ENCODE measurements at places on chromosomes 5 and 9.

- DNase-seq: peak; percentile 48
Observed at GRCh38 chr9:20620650-20621470, 1.4 kb downstream of the MLLT3 start.

DNA sequence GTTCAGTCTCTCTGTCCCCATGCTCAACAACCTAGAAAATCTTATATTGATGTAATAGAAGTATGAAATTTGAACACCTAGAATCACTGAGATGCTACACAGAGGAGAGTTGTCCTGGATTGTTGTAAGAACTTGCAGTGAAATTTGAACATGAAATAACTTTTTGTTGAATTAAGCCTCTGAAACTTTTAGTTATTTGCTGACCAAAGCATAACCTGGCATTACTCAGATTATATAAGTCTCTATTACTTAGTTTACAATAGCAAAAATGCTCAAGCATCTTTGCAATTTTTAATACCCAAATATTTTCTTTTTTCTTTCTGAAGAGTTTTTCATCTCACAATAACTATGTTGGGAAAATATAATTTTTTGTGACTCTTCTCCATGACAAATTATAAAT, 630.7 kb upstream of the ACO1 start:
- DNase-seq: no peak

DNA sequence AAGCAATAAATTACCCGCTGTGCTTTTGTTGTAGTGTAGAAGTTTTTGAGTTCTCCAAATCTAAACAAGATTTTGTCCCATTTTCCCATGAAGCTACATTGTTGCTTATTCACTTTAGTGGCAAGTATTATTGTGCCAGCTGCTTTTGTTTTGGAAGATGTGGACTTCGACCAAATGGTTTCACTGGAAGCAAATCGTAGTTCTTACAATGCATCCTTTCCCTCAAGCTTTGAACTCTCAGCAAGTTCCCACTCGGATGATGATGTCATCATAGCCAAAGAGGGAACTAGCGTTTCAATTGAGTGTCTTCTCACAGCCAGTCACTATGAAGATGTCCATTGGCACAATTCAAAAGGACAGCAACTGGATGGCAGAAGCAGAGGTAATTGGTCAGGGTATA, 10.9 kb downstream of the MFAP3 start:
- DNase-seq: no peak

DNA sequence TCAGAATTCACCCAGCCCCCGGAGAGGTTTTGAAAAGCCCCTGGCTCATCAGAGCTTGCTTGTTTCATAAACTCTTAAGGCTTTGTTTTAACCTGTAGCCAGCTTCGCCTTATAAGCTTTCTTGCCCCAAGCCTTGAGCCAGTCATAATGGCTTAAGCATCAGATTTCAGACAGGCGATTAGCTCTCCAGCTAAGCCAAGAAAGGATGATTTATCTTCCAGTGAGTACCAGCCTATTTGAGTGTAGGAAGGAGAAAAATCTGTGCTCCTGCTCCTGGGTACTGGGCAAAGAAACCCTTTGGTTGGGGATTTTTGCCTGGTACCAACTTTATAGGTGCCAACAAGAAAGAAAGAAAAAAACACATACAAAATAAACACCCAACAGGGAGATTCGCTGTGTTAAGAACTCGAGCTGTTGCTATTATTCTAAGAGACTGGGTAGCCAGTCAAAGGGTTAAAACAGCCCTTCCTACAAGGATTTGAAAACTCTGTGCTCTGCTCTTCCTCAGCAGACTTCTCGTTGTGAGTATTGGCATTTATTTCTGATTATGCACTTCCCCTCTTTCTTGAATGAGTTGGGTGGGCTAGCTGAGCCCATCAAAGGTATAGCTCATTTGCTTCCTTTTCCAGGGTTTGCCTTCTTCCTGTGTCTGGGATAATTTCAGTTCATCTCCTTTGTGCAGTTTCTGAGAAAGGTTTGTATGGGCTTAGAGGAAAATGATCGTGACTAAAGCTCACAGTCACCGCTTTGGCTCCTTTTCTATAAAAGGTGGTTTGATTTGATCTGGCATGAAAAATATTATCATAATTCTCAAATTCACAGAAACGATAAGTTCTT, 157.2 kb upstream of the DMRT1 start:
- peak; percentile 54 for DNase-seq

DNA sequence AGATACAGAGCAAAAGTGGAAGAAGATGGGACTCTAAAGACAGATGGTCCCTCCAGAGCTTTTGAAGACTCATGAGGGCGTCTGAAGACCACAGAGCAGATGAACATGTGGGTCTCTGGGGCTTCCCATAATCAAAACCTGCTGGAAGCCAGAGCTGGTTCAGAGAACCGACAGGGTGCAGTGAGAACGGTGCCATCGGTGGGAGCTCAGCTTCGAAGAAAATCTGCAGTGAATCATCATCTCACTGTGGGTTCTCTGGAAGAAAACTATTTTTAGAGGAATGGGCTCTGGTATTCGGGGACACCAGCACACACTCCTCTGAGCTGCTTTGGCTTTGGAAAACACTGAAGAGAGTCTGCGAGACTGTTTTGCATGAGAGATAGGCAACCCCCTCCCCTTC, 222.4 kb upstream of the PANK3 start:
- no peak for DNase-seq

GRCh38 chr5:54905942-54906537, 79.4 kb downstream of the ESM1 start:
- peak; percentile 87 for DNase-seq

- no peak for DNase-seq
Observed at GRCh38 chr5:139964994-139965565, 78.0 kb downstream of the NRG2 start.

- DNase-seq: no peak
Observed at GRCh38 chr5:88658886-88659285, 224.1 kb downstream of the MEF2C start.

DNA sequence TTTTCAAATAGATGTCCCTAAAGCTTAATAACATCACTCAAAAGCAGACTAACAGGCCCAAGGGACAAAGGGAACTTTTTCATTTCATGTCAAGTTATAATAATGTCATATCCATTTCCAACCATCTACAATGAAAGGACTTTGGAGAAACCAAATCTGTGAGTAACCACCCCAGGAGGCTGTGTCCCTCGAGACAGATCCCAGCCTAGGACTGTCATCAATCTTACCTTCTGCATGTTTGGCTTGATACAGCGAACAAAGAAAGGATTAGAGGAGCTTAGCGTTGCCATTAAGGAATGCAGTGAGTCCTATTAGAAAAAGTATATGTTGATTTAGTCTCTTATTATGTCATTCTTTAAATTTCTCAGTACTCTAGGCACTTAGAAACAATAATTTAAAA, 137.8 kb upstream of the RETREG1 start:
- no peak for DNase-seq

- DNase-seq: no peak
Observed at GRCh38 chr9:136191960-136192286, 13.0 kb downstream of the LHX3 start.

GRCh38 chr5:130290219-130290618, 386.0 kb downstream of the CHSY3 start:
- DNase-seq: peak; percentile 8

- peak; percentile 24 for DNase-seq
Observed at GRCh38 chr9:75229605-75230332, 141.5 kb downstream of the OSTF1 start.

GRCh38 chr5:137051161-137051560, 448.0 kb downstream of the SPOCK1 start:
- DNase-seq: peak; percentile 23

GRCh38 chr5:9343146-9343850, 202.6 kb downstream of the SEMA5A start:
- peak; percentile 36 for DNase-seq

- no peak for DNase-seq
Observed at GRCh38 chr9:13750639-13751038, 471.1 kb upstream of the MPDZ start.

GRCh38 chr9:92712767-92713166, 42.8 kb upstream of the IPPK start:
- no peak for DNase-seq

- peak; percentile 27 for DNase-seq
Observed at GRCh38 chr9:135281791-135282737, 194.6 kb downstream of the OLFM1 start.

GRCh38 chr5:87541033-87541432, 128.3 kb upstream of the CCNH start:
- DNase-seq: peak; percentile 49

GRCh38 chr9:13431222-13431536, 151.7 kb upstream of the MPDZ start:
- DNase-seq: no peak

- DNase-seq: no peak
Observed at GRCh38 chr9:135340143-135340655, 139.4 kb upstream of the PPP1R26 start.

GRCh38 chr9:130311003-130311402, 45.4 kb downstream of the HMCN2 start:
- DNase-seq: no peak

GRCh38 chr5:107104040-107104995, 566.4 kb downstream of the EFNA5 start:
- peak; percentile 30 for DNase-seq

DNA sequence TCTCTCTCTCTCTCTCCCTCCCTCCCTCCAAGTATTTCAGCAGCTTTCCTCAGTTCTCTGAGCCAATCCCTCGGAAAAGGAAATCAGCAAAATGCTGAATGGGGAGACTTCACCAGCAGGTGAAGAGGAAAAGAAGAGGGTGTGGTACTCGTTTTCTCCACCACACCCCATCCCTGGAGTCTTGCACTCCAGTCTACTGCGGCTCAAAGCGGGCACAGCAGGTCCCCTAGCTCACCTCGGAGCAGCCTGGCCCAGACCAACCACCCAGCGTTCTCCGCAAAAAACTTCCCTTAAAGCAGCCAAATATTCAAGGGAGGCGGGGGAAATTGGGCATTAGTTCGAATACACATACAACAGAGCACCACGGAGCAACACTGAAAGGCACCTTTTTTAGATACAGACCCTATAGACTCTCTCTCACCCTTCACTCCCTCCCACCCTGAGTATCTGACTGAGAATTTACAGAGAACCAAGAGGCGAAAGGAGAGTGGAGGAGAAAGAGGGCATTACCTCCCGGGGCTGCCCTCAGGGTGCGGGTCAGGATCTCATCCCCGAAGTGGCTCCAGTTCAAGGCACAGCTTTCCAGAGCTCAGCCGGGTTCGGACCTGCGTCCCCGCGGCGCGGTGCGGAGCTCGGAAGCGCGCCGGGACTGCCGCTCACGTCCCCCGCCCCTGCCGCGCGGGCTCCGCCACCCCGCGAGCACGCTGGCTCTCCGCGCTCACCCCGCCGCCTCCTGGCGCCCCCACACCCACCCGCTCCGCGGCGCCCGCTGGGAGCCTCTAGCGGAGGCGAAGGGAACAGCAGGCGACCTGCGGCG, 1638.5 kb upstream of the C9orf72 start:
- peak; percentile 39 for DNase-seq

GRCh38 chr9:126230692-126231091, 95.9 kb upstream of the MVB12B start:
- DNase-seq: no peak

- DNase-seq: no peak
Observed at GRCh38 chr5:174829511-174829864, 105.1 kb downstream of the MSX2 start.

- no peak for DNase-seq
Observed at GRCh38 chr5:66628561-66628960, 32.4 kb downstream of the MAST4 start.

- peak; percentile 77 for DNase-seq
Observed at GRCh38 chr5:139696894-139697658, 48.9 kb downstream of the CXXC5 start.

DNA sequence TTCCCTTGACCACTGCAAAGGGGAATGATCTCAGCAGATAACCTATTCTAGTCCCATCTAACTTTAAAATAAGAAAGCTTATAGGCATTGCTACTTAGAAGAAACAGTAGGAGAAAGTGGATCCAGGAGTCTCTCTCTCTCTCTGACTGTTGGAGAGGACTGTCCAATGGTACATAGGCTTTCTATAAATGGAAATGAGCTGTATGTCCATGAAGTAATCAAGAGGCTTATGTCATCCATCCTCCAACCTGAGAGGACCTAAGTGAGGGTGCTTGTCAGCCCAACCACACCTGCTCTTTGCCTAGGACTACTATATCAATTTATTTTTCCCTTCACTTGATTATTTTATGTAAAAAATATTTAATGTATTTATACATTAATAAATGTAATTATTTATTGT, 172.3 kb downstream of the PAPPA start:
- DNase-seq: no peak

GRCh38 chr5:67246108-67246507, 49.5 kb upstream of the CD180 start:
- peak; percentile 95 for DNase-seq

GRCh38 chr5:151137067-151137825, 20.3 kb downstream of the ANXA6 start:
- no peak for DNase-seq

GRCh38 chr9:127887792-127888191, 10.3 kb upstream of the AK1 start:
- DNase-seq: no peak

- no peak for DNase-seq
Observed at GRCh38 chr9:123327697-123328100, 28.3 kb upstream of the CRB2 start.

GRCh38 chr9:6114424-6114823, 99.0 kb upstream of the RANBP6 start:
- DNase-seq: no peak

- DNase-seq: no peak
Observed at GRCh38 chr9:8139756-8140155, 340.2 kb upstream of the DMAC1 start.

- DNase-seq: no peak
Observed at GRCh38 chr5:174692982-174693422, 31.4 kb upstream of the MSX2 start.

DNA sequence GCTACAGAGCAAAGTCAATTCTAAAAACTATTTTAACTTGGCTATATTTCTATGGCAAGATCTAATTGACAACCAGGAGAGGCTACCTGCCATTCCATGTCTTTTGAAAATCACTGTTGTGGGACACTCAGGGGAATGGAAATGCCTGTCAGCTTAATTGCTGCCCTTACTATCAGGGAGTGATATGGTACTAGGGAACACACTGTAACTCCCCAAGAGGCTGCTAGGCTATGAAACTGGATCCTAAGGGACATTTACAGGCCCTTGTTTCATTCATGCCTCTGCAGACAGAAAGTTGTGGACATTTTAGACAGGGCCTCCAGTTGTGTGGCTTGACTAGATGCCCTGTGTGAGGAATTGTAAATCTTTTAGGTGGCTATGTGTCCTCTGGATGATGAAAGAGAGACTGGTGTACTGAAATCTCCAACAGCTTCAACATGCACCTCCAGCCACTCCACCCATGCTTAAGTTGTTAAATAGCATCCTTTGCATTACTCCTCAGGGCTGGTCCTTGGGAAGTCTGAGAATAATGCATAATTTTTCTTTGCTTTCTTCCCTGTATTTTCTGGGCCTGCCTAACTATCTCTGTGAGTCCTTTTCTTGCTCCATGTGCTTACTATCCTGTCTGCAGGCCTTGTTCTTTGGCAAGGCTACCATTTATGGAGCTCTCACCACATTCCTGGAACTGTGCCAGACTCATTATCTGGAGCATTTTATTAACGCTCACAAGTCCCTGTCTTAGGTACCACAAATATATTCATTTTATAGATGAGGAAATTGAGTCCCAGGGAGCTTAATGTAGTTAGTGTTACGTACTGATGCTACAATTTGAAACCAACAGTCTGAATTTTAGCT, 3.2 kb downstream of the MROH2B start:
- DNase-seq: peak; percentile 33

All from fibroblast of pulmonary artery (primary cell).